ENCODE measurements at places on chromosomes 4 and X.

DNA sequence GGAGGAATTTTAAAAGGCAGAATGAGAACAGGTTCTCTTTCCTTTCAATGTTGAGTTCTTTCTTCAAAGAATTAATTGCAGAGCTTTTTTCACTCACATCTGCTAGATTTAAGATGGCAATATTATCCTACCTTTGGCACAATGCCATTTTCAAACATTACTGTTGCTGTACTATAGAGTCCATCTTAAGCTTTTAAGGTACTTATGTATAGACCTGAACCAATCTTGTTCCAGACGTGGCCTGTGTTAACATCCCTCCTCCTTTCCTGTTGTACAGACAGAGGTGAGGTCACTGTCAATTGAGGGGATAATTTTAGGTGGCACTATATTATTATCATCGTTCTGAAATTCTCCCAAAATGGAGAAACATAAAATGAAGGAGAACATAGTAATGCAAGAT is 53.0 kb upstream of the MYOZ2 start:
- no peak overlapping the region for H3K27ac ChIP-seq
- no peaks in the 10 kb centered on the region for H3K27me3 ChIP-seq
- H3K4me3 ChIP-seq = no peak overlapping the region
- peaks cover 2% of the 10 kb centered on the region for H3K4me1 ChIP-seq
- no peak for DNase-seq
- no peaks in the 10 kb centered on the region for H3K36me3 ChIP-seq

GRCh38 chrX:39905538-39905891 is 192.2 kb downstream of the BCOR start:
- H3K36me3 ChIP-seq = no peaks in the 10 kb centered on the region
- peaks cover 35% of the 10 kb centered on the region for H3K4me1 ChIP-seq
- H3K4me3 ChIP-seq = no peak overlapping the region
- peaks cover 16% of the 10 kb centered on the region for H3K27me3 ChIP-seq
- H3K27ac ChIP-seq = no peak overlapping the region

DNA sequence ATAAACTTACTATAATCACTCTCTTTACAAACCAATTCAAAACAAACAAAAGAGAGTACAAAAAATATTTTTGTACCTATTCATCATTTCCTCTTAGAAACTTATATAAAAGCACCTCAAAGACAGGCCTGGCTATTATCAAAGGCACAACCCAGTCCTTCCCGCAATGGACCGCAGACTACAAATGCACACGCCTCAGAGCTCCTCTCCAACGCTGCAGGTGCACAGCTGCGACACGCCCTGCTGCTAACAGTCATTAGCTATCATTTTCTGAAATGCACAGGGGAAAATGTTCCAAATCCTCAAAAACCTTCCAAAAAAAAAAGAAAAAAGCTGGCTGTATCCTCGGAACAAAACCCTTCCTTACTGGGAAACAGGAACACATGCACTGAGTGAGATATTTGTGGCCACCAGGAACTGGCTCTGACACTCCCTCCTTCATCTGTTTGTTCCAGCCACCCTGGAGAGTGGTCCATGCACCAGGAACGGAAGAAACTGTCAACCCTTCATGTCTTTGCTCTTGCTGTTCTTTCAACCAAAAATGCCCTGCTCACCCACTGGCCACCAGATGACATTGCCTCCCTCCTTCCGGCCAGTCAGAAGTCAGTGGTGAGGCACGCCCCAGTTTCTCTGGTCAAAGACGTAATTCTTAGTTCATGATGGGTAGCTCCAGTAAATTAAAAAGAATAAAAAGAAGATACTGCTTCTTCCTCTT is 16.7 kb downstream of the IRF2 start:
- H3K4me3 ChIP-seq = no peak overlapping the region
- H3K36me3 ChIP-seq = peaks cover 5% of the 10 kb centered on the region

DNA sequence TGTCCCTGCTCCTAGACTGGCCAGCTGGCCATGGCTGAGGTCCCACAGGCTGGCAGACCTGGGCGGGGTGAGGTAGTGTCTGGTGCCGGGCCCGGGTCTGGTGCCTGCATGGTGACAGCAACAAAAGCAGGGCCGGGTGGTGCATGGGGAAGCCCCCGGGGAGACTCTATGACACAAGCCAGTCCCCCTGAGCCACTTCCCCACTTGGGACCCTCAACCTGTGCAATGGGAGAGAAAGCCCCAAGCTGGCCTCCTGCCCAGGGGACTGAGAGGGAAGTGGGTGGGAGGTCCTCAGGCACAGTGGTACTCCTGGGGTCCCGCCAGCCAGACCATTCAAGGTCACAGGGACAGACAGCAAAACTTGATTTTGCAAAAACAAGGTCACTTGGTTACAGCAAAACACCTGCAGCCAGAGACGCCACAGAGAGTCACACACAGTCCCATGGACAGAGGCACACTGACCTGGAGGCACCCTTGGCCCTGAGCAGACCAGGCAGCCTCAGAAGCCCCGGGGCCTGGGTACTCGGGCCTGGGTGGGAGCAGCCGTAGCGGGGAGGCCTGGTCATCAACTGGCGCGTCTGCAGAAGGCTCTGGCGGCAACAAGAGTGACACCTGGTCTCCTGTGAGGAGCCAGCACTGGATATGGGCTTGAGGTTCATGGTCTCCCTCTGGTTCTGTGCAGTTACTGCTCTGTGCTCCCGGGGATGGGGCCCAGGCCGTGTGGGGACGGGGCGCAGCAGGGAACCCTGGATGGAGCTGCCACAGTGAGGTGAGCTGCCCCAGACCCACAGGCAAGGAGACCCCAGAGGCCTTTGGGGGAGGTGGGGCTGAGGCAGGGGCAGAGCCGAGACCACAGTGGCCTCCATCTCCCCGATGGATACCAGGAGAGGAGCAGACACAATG is 60.6 kb downstream of the HTRA3 start:
- H3K4me1 ChIP-seq = no peaks in the 10 kb centered on the region
- no peak for DNase-seq
- H3K36me3 ChIP-seq = no peaks in the 10 kb centered on the region
- H3K27me3 ChIP-seq = no peaks in the 10 kb centered on the region
- H3K27ac ChIP-seq = no peak overlapping the region
- H3K4me3 ChIP-seq = no peak overlapping the region

- no peaks in the 10 kb centered on the region for H3K36me3 ChIP-seq
- H3K27me3 ChIP-seq = no peaks in the 10 kb centered on the region
These were observed 155.2 kb upstream of the GALNT7 start for GRCh38 chr4:173013232-173013930.

- H3K4me3 ChIP-seq = no peak overlapping the region
- H3K4me1 ChIP-seq = no peaks in the 10 kb centered on the region
- no peaks in the 10 kb centered on the region for H3K27me3 ChIP-seq
These were observed 197.2 kb downstream of the PDGFC start for GRCh38 chr4:156774422-156774821.

GRCh38 chr4:3059943-3060342 is 14.4 kb downstream of the HTT-AS start:
- H3K27me3 ChIP-seq = no peaks in the 10 kb centered on the region
- no peak overlapping the region for H3K4me3 ChIP-seq
- no peak overlapping the region for H3K27ac ChIP-seq
- no peaks in the 10 kb centered on the region for H3K4me1 ChIP-seq

DNA sequence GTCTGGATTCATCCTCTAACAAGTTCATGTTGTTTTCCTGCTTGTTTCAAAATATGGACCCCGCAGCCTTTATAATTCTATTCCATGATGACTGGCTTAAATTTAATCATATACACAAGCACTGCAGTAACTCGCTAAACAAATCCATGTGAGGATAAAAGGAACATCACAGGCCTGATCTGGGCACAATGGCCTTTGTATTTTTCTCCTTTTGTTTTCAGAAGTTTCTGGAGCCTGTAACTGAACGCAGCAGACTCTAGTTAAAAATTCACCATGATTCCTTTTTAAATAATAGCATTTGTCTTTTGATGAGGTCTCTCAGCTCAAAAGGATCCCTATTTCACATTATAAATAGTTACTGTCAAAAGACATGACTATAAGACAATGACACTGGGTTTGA is 30.2 kb upstream of the TMEM184C start:
- H3K4me3 ChIP-seq = no peak overlapping the region
- no peaks in the 10 kb centered on the region for H3K4me1 ChIP-seq
- no peaks in the 10 kb centered on the region for H3K36me3 ChIP-seq
